ENCODE measurements at places on chromosomes 1 and 21.

DNA sequence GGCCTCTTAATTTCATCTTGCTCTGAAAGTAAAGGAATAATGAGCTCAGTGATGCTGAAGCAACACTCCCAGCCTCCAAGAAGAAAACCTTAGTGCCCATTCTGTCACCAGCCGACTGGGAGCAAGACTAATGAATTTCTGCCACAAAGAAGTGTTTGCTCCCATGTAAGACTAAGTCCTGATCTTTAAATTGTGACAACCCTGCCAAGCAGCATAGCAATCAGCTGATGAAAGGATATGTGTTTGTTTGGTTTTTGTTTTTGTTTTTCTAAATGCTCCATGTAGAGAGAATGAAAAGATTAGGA lies 113.7 kb upstream of the PALMD start:
- DNase-seq: no peak

GRCh38 chr1:15426492-15427279 lies 11.6 kb upstream of the CTRC start:
- DNase-seq: no peak

- DNase-seq: no peak
These were observed 4.9 kb upstream of the SLC44A5 start for GRCh38 chr1:75615613-75616435.

GRCh38 chr1:56696663-56697062 lies 51.5 kb downstream of the PRKAA2 start:
- no peak for DNase-seq

DNA sequence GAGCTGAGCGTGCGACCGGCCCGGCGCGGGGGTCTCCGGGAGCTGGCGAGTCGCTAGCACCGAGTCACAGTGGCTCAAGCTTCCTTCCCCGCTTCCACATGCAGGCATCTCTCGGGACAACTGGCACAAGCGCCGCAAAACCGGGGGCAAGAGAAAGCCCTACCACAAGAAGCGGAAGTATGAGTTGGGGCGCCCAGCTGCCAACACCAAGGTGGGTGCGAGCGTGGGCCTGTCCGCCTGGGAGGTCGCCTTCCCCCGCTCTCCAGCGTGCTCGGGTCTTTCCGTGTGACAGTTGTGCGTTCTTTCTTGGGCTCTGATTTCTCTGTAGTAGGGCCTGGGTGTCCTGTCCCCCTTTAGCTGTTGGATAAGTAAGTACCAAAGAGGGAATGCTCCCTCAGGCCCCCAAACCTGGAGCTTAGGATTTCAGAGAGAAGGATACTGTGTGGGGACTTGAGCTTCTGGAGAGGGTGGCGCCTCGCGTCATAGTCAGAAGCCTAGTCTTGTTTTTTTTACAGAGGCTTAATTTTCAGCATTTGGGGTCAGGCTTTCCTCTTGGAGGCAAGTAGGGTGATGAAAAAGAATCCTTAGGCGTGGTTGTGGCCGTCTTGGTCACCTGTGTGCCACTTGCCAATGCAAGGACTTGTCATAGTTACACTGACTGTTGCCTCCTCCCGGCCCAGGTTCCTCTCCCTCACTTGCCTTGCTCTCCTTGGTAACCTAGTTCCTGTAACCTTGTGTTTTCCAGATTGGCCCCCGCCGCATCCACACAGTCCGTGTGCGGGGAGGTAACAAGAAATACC lies 790 bp downstream of the RPS8 start:
- DNase-seq: no peak
